Activated CD8-positive, alpha-beta memory T cell treated with anti-CD3 and anti-CD28 coated beads, Interleukin-2, amount 10 ng/mL, durations not matched to agents 7 days and 5 days (primary cell): ENCODE measurements at places on chromosomes 2 and 18.
A peak's percentile ranks its signal among the peaks of the same experiment; 100 is the strongest.

DNA sequence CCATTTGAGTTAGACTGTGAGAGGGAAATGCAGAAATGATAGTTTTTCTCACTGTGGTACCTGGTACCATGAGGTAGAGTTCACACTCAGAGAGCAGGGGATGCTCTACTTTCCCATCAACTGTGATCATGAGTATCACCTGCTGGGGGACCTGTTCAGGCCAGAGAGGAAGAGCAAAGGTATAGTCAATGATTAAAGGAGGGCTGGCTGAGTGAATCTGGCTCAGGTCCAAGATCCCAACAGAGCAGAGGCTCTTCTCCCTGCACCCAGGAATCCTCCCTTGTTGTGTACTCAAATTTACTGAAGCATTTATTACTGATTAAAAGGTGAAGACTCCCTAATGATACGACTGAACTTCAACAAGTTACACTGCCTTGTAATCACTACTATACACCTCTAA lies 104.6 kb upstream of the CHRNA1 start:
- no peak for DNase-seq

- no peak for DNase-seq
Measured at GRCh38 chr2:125313806-125314205, 1288.7 kb downstream of the CNTNAP5 start.

DNA sequence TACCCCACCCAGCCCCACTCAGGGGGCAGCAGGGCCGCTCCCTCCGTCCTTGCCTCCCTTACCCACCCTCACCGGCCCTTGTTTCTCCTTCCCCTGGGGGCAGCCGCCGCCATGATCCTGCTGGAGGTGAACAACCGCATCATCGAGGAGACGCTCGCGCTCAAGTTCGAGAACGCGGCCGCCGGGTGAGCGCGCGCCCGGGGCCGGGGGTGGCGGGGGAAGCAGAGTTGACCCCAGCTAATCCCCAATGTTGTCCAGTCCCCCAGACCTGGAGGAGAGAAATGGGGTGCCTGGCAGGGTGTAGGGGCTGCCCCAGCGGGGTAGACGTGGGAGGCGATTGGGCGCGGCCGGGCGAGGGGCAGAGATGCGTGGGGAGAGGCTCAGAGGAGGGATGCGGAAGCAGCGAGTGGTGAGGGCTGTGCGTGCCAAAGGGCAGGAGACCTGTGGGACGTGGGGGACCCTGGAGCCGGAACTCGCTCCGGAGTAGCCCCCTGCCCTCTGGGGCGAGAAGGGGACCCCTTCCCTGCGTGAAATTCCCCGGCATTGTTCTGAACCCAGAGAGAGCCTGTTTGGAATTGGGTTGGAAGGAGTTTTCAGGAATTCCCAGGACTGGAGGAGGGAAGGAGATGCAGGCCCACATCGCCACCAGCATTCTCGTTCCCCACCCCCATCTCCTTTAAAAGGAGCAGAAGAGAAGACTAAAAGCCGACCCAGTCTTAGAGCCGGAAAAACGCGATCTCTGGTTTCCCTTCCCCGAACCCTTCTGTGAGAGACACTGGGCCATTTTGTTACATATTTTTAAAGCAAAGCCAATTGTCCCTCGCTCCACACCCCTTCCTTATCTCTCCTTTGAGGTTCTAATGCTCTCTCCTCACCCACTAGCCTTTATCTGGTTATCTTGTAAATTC lies 625 bp downstream of the ARPC2 start:
- DNase-seq, result peak; percentile 87

DNA sequence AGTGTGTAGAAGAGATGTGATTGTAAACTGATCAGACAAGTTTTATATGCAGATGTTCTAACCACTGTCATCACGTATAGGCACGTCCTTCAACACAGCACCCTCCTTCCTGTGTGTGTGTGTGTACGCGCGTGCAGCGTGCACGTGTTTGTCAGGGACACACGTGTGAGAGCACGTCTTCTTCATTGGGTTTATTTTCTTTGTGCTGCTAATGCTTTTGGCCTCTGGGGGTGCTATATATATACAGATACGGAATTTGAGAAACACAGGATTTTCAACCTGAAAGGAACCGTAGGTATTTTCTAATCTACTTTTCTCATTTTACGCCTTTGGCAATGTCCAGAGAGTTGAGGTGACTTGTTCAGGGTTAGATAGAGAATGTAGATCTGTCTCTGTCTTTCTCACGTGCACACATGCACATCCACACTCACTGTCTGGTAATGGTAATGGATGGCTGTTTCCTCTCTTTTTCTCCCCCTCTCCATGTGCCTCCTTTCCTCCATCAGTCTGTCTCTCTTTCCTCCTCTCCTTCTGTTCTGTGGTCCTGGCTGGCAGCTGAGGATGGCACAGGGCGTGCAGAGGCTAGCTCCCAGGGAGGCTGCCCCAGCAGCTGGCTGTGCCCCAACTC lies 13.4 kb upstream of the CELF4 start:
- DNase-seq, result no peak

- DNase-seq, result no peak
Measured at GRCh38 chr2:95296880-95297487, at the start of gene KCNIP3. Gene KCNIP3 (plus strand): TSS chr2:95297347. CDS start chr2:95297439, 92 bp downstream.

DNA sequence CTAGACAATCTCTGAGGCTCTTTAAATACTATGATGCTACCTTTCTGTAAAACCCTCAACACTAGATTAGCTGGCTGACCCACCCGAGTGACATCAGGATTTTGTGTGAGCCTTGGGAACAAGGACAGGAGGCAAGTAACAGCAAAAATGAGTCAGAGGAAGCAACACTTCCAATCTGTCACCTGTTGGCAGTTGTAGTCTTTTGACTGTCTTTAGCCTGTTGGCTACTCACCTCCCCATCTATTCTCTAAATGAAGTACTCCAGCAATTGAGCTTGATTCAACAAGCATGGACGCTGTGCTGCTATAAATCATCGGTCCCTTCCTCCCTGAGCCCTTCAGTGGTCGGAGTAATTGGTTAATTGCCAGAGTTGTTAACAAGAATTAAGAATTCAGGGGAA lies 898.7 kb downstream of the BCL11A start:
- no peak for DNase-seq

DNA sequence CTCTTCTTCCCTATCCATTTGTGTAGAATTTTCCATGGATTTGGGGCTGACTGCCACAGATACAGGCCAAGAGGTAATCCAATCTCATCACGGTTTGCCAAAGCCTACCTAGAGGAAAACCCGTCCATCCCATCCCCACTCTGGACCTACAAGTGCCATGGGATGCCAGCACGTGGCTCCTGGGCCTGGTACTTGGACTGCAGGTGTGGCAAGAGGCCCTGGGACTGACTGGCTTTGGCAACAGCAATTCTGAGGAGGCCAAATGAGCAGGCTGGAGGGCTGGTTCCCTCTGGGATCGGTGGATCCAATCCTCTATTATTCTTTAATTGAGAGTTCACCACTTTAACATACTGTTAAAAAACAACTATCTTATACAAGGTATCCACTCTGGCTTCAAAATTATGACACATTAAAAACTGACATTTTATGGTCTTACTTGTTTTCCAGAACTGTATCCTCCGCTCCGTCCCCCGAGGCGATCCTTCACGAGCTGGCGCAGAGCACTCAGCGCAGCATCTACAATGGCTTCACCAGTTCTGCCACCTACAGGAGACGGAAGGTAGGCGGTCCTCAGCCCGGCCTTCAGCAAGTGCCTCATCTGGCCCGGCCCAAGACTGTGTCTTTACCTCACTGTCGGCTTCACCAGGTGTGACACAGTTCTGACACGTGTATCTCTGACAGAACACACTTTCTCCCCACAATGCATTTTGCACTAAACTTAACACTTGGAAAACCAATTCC lies 19.8 kb downstream of the PDIA6 start:
- DNase-seq, result no peak

- DNase-seq, result no peak
Measured at GRCh38 chr2:85541753-85542457, 2.9 kb downstream of the MAT2A start.

- DNase-seq, result no peak
Measured at GRCh38 chr2:208356846-208357574, 49.6 kb upstream of the PTH2R start.

GRCh38 chr18:67367540-67367939 lies 149.0 kb downstream of the DSEL start:
- no peak for DNase-seq

- no peak for DNase-seq
Measured at GRCh38 chr18:74337155-74337911, 21.7 kb downstream of the C18orf63 start.

DNA sequence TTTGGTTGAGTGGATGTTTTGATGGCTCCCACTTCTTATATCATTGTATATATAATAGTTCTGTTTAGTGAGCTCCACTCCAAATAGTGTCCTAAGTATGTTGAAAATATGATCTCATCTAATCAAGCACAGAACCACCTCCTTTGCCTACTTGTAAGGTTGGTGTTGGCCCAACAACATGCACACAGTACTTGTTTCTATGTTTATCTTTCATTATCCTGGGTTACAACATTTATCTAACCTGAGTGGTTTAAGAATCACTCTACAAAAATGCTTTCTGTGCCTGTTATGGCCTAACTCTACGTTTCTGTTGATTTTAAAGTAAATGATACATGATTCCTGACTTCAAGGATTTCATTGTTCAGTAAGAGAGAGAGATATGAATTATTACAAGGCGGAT lies 281.9 kb downstream of the FIGN start:
- DNase-seq, result no peak

- DNase-seq, result no peak
Measured at GRCh38 chr18:75322206-75322605, 105.3 kb downstream of the SMIM21 start.

DNA sequence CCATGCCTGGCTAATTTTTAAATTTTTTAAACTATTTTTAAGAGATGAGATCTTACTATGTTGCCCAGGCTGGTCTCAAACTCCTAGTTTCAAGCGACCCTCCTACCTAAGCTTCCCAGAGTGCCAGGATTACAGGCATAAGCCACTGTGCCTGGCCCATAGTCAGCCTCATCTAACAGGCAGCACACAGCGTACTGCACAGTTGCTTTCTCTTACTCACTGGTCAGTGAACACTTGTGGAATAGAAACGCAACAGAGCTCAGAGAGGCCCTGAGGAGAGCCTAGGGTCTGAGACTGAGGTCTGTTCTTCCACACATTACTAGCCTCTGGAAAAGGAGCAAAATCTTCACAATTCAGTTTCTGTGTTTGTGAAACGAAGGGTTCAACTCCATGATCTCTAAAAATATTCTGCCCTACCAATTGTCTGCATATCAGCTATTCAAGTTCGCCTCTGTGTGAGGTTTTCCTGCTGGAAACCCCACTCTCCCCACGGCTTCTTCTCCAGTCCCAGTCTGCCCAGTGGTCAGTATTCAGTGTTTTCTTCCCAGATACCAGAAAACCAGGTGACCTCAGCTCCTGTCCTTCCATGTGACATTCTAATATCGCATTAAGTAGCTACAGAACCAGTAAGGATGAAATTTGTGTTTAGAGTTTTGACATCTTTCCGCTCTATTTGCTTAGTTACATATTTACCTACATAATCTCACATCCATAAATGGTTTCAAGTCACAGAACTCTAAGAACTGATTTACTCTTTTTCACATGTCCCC lies 26.6 kb upstream of the SNTG2 start:
- no peak for DNase-seq

GRCh38 chr2:88615822-88616221 lies 11.4 kb downstream of the EIF2AK3 start:
- no peak for DNase-seq

- DNase-seq, result no peak
Measured at GRCh38 chr2:108268001-108268400, 20.7 kb upstream of the SULT1C2 start.

- no peak for DNase-seq
Measured at GRCh38 chr2:16828828-16829160, 163.2 kb upstream of the CYRIA start.

- DNase-seq, result no peak
Measured at GRCh38 chr2:226489775-226490541, 309.7 kb downstream of the IRS1 start.

DNA sequence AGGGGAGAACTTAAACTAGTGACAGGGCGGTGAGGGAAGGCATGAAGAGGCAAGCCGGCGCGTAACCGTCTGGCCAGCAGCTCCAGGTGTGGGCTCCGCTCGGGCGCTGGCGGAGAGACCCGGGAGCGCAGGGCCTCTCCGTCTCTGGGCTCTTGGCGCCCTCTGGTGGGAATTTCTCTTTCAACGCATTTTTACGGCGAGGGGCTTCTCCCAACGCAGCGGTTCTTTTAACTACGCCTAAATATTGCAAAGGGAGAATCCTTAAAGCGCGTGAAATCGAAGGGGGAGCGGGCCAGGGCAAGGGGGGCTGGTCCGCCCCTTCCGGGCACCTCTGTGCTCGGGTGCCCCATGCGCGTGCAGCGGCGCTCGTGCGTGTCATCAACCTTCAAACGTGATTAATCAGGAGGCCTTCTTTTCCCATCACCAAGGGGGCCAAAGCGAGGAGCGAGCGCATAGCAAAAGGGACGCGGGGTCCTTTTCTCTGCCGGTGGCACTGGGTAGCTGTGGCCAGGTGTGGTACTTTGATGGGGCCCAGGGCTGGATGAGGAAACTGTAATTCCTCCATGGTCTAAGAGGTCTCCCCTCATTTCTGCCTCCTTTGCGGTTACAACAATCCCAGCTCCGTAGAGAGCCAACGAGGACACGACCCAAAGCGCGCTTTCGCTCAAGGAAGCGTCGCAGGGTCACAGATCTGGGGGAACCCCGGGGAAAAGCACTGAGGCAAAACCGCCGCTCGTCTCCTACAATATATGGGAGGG lies 762 bp upstream of the GAD1 start:
- DNase-seq, result peak; percentile 72

GRCh38 chr18:26568926-26569665 lies 20.7 kb upstream of the KCTD1 start:
- no peak for DNase-seq

- no peak for DNase-seq
Measured at GRCh38 chr2:26700078-26700477, 7.6 kb downstream of the KCNK3 start.

GRCh38 chr2:85780316-85781012 lies 26.7 kb downstream of the ATOH8 start:
- no peak for DNase-seq

- no peak for DNase-seq
Measured at GRCh38 chr2:69062307-69062962, 49.5 kb downstream of the ANTXR1 start.

DNA sequence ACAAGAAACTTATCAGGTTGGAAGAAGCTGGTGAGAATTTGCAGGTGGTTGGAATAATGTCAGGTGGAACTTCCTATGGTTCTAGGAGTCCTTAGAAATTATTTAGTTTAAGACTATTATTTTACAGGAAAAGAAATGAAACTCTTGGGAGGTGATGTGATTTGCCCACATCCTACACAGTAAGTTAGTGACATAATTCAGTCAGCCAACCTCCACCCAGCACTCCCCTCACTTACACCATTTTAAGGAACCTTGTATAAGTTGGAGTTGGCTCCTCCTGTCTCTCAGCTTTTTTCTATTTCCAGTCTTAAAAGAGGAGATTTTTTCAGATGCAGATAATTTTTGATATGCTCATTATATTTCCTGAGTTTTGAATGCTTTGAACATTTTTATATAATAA lies 86.4 kb downstream of the SKA1 start:
- DNase-seq, result no peak

- DNase-seq, result no peak
Measured at GRCh38 chr2:191757208-191757607, 79.3 kb downstream of the NABP1 start.

DNA sequence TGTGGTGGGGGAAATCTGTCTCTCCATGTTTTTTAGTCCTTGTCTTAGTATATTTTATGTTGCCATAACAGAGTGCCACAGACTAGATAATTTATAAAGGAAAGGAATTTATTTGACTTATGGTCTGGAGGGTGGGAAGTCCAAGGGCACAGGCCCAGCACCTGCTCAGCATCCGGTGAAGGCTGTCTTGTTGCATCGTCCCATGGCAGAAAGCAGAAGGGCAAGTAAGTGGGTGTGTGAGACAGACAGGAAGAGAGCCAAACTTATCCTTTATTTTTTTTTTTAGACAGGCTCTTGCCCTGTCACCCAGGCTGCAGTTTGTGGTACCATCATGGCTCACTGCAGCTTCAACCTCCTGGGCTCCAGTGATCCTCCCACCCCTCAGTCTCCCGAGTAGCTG lies 98.1 kb downstream of the HS1BP3 start:
- DNase-seq, result no peak
